T follicular helper cell (primary cell): ENCODE measurements at places on chromosomes 5 and 9.

GRCh38 chr9:86389628-86390027 lies 35.4 kb upstream of the TUT7 start:
- DNase-seq, result no peak

DNA sequence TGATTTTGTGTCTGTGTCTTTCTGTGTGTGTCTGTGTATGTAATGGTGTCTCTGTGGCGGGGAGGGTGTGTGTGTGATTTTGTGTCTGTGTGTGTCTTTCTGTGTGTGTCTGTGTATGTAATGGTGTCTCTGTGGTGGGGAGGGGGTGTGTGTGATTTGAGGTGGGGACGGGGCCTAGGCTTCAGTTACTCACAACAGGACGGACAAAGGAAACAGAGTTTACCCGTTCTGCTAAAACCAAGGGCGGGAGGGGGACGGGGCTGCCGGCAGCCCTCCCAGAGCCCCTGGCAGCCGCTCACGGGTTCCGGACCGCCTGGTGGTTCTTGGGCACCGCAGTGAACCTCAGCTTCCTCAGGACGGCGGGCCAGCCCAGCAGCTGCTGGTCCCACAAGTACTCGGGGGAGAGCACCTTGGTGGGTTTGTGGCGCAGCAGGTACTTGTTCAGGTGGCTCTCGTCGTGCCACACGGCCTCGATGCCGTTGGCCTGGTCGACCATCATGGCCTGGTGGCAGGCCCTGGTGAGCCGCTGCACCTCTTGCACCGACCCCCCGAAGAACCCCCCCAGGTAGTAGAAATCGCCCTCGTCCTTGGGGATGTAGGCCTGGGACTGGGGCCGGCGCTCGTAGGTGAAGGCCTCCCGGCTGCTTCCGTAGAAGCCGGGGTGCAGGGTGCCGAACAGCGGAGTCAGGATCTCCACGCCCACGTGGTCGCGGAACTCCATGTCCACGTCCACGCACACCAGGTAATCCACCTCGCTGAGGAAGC lies 19.4 kb downstream of the ABO start:
- no peak for DNase-seq

DNA sequence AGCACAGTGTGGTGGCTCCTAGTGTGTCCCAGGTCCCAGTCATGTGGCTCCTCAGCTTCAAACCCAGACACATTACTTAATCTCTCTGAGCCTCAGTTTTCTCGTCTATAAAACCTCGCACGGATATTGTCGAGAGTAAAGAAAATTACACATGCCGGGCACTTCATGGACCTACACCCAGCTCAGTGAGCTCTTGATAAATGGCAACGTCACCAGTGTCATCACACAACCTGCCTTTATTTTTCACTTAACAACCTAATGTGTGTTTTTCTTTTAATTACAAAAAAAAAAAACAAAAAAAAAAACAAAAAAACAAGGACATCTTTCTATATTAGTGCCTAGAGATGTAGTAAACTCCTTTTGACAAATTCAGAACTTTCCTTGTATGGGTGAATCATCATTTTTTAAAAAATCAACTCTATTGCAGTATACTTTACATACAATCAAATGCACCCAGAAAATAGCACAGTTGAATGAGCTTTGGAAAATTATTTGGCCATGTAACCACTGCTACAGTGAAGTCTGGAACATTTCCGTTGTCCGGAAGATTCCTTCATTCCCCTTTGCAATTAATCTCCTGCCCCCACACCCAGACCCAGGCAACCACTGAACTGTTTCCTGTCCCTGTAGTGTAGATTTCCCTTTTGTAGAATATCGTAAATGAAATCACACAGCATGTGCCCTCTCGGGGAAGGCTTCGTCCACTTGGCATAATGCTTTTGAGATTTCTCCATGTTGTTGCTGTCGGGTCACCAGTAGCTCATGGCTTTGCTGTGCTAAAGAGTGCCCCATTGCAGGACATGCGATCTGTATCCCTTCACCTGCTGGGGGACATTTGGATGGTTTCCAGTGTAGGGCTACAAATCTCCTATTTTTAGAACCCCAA lies 100.4 kb upstream of the LARP1 start:
- DNase-seq, result no peak

- DNase-seq, result no peak
Observed at GRCh38 chr9:35688558-35689541, 875 bp downstream of the TPM2 start.

GRCh38 chr5:147223948-147224791 lies 10.7 kb upstream of the STK32A start:
- DNase-seq, result no peak

- DNase-seq, result no peak
Observed at GRCh38 chr9:129109952-129110739, 447 bp downstream of the CRAT start.

GRCh38 chr9:85142496-85142911 lies 473.0 kb downstream of the NTRK2 start:
- DNase-seq, result no peak
